ENCODE measurements at places on chromosomes 1 and 21. TPM values are rescaled to one million over a fixed set of nuclear protein-coding genes. Genes with fewer than 3 reads are reported as not detected.

Gene HDGF
- 490 TPM for total RNA-seq

Gene USH2A
- total RNA-seq, result not detected

Gene ZBTB18
- total RNA-seq, result 10.7 TPM

Gene RGS16
- total RNA-seq, result 5.1 TPM

Gene RUNX3
- not detected for total RNA-seq

Gene FCGR3B
- total RNA-seq, result not detected

Gene TRAF3IP3
- total RNA-seq, result not detected

Gene TMPRSS15
- total RNA-seq, result not detected

Gene ATP6V1G3
- not detected for total RNA-seq

Gene PTGER3
- not detected for total RNA-seq

- DNase-seq, result no peak
These were observed 23.3 kb upstream of the BTG2 start for GRCh38 chr1:203281851-203282661.

GRCh38 chr1:231311720-231312431, 25.8 kb downstream of the EXOC8 start:
- no peak for DNase-seq

DNA sequence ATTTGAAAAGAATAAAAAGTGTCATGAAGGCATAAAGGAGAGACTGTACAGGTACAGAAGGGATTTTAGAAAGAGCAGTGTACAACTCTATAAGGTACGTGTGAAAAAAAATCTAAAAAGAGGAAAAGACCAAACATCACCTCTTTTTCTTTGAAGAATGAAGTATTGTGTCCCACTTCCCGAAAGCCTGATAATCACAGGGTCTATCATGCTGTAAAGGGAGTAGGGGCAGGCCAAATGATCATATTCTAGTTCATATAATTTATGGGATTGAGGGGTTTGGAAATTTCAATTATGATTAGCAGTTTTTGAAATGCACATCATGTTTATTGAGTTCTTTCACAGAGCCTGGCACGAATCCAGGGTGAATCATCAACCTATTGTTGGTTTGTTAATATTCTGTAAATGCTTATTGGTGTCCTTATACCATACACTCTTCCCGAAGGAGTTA, 910 bp upstream of the RERE start:
- DNase-seq, result peak; percentile 85

- no peak for DNase-seq
These were observed 20.6 kb downstream of the PGLYRP3 start for GRCh38 chr1:153292185-153292584.

GRCh38 chr1:26162220-26162709, 3.4 kb downstream of the FAM110D start:
- DNase-seq, result no peak

DNA sequence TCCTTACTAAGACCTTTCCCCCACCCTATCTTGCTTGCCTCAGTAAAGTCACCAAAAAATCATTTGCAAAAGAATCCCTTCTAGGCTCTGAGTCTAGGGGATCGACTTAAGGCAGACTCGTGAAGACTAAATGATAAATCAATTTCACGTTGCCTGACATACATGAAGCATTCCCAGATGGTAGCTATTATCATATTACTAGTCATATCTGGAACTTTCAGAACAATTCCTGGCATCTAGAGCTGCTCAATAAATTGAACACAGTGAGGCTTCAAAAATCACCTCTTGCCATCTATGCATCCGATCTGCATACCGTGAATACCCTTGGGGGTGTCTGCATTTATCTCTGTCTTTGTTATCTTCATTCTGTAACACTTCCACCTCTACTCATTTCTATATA, 49.6 kb upstream of the DAB1 start:
- DNase-seq, result no peak

DNA sequence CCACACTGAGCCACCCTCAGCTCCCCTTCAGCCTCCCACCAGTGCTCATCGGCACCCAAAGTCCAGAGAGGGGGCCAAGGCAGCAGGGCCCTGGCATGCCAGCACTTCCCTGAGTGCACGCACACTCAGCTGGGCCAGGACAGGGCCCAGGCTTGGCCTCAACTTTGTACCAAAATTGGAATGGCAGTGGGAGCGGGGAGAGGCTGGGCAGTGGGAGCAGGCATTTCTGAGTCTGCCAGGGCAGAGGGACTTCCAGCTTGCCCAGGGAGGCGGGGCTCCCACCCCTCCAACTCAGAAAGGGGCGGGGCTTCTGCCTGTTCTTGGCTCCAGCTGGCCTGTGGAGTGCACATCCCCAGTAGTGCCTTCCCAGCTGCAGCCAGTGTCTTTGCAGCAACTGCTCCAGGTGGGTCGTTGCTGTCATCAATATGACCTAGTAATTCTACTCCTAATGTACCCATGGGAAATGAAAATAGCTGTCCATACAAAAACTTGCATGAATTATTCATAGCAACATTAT, 10.3 kb upstream of the SNX7 start:
- no peak for DNase-seq

DNA sequence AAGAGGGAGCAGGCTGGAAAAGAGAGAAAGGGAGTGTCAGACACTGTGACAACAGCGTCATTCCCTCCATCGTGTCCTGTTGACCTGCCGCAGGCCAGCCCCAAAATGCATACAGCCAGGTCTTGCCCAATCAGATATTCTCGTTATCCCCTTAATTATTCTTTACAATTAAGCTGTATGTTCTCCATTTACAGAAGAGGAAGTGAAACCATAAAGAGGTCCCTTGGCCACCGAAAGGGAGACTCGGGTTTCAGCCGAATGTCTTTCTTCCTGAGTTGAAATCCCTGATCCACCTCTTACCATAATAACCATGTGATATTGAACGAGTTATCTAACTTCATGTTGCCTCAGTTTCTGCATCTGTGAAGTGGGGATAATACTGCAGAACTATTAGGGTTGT, 70.5 kb downstream of the IGSF21 start:
- no peak for DNase-seq

GRCh38 chr1:110430901-110431300, 20.0 kb upstream of the PROK1 start:
- DNase-seq, result no peak

DNA sequence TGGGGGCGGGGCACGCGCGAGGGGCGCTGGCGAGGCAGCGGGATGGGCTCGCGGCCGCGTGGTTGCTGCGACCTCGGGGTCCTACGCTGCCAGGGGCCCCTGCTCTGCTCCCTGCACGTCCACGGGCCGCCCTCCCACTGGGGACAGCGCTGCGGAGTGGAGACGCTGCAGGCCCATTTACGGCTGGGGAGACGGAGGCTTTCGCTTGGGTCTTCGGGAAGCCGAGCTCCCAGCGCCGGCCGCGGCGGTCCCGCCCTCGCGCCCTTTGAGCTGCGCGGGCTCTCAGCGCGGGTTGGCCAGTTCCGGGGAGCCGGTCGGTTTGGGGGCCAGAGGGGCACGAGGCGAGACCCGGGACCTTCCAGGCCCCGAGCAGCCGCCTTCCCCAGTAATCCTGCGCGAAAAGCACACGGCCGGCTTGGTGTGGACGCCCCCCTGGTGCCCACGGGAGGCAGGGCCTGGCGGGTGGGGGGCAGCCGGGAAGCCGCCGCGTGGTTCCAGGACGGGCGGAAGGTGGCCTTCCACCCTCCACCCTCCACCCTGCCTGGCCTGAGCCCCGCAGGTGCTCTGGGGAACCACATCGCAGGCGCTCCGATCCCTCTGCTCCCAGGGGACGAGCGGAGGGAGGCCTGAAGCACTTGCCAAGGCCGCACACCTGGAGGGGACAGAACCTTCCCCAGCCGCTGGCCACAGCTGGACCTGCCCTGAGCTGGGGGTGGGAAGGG, 570 bp upstream of the PEX10 start:
- peak; percentile 73 for DNase-seq

GRCh38 chr21:42160111-42160721, 58.7 kb upstream of the ABCG1 start:
- DNase-seq, result no peak

GRCh38 chr1:36204347-36204909, 19.8 kb upstream of the THRAP3 start:
- DNase-seq, result no peak

DNA sequence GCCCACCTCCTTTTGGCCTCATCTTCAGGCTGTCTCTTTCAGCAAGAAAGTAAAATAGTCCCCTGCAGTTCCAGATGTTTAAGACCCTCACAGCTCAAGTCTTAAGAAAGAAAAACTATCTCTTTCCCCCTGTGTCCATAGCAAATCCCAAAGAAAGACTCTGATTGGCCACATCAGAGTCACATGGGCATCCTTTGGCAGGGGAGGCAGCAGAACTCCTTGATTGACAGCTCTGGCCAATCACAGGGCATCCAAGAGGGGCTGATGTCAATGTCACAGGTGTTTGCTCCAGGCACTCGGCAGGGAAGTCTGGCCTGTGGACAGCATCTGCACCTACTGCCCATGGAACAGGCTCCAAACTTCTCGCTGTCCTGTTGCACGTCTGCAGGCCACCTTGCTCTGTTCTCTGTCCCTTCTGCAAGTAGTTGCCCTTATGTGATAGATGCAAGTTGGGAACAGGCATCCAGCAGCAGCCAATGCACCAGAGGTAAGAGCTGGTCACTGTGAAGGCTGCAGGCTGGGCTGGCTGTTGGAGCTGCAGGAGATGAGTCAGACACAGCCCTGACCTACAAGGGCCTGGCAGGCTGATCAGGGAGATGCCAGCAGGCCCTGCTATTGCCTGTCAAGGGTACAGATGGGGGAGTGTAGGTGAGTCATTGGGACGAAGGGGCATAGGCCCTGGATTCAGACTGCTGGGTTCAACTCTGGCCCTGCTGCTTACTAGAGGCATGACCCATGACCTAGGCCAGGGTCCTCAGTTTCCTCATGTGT, 96.8 kb upstream of the TMEM51 start:
- no peak for DNase-seq

DNA sequence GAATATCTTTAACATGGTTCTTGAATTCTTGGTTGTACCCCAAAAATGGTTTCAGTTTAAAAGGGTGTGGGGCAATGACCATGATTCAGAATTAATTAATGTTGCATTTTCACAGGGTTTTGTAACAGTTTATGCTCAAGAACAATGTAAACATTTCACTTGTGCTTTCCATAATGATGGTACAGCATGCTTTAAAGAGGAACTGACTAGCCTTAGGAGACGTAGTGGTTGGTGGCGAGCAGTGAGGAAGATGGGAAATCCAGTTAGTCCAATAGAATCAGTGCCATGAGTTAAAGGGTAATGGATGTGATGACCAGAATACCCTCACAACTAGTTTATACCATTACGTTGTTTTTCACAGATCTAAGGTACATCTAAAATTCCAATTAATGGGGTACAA, 138.0 kb downstream of the HS2ST1 start:
- DNase-seq, result no peak

DNA sequence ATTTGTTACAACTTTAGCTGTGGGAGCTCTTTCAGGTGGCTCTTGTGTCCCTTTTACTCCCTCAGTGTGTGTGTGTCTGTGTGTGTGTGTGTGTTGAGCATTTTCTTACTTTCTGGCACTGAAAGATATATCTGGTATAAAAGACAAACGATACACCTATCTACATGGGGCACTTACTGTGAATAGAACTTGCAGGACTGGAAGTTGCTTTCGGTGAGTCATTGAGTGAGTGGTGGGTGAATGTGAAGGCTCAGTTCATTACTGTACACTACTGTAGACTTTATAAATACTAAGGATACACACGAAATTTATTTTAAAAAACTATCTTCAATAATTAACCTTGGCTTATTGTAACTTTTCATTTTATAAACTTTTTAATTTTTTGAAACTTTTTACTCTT, 38.7 kb downstream of the BTBD8 start:
- DNase-seq, result no peak

DNA sequence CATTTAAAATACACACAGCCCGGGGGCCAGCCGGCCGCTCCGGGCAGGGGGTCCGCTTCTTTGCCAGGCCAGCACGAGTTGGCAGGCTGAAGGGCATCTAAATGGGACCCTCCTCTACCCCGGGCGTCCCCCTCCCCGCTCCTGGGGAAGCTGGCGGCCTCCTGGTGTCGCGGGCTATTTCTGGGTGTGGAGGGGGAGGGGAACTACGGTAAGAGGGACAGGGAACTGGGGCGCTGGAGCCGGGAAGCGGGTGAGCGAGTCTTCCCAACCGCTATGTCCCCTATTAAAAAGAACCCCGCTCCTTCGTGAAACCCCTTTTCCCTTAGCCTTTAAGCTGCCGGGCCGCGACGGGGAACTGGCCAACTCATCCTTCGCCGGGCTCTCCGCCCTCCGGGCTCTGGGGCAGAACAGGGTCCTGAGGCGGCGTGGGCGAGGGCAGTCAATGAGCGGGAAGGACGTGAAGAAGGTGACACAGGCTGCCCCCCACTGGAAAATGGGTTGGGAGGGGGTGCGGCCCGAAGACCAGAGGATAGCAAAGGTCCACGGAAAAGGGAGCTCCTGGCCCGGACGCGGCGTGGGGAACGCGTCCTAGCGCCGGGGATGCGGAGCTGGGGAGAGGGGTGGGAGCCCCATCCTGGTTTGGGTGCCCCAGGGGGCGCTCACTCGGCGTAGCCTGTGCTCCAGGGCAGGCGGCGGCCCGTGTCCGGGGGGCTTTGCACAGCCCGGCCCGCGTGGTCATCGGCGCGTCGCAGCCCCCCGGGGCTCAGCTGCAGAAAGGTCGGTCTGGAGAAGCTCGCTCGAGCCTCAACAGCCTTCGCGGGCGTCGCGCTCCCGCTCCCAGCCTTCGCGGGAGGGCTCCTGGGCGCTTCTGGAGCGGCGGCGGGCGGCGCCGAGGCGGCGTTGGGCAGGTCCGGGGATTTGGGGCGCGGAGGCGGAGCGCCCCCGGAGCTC, 544 bp downstream of the PPM1J start:
- no peak for DNase-seq

DNA sequence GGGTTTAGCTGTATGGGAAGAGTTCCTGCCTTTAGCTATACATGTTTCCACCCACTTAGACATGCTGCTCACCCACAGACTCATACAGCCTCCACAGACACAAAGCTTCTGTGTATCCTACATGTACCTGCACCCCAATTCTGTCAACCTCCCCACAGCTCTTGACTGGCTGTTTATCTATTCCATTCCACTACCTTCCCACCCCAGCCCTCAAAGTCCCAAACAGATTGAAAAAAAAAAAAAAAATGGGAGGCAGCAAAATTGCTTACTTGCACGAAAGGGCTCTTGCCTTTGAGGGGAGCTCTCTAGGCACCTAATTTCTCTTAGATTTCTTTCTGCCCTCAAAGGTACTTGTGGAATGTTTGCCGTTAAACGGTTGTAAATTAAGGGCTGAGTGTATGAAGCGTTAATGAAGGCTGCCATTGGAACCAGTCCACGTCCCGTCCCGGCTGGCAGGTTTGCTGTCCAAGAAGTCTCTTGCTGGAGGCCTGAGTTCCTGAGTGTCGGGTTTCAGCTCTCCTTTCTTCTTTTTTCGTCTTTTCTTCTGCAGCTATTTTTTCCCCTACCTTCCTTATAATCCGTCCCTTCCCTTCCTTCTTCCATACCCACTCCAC, 43.6 kb downstream of the PBX1 start:
- peak; percentile 54 for DNase-seq

DNA sequence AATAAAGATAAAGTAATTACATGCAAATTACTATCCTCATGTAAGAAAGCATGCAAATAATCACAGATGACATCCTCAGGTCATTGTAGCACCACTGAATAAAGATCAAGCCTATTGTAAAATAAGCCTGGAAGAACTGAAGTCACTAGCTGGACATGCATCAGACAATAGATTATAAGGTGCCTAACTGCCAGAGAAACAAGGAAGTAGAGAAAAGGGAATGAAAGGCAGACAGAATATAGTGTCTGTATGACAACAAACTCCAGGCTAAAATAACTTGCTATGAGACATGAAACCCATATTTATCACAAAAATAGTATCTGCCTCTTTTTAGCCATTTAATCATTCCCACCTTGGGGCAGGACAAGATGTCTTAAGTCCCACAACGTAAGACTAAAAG, 108.7 kb downstream of the ENAH start:
- no peak for DNase-seq

Measured in HT-29 (cell line).